ENCODE measurements at places on chromosomes 12 and 14. TPM values are rescaled to one million over a fixed set of nuclear protein-coding genes. Genes with fewer than 3 reads are reported as not detected.

GRCh38 chr12:106139422-106140171, 843 bp upstream of the NUAK1 start:
- DNase-seq = peak; percentile 49

GRCh38 chr14:104385531-104386101, 193.9 kb upstream of the C14orf180 start:
- DNase-seq = no peak

- no peak for DNase-seq
Measured at GRCh38 chr14:95511687-95512086, 4.8 kb downstream of the SYNE3 start.

- DNase-seq = no peak
Measured at GRCh38 chr12:131027876-131028586, 74.3 kb downstream of the ADGRD1 start.

DNA sequence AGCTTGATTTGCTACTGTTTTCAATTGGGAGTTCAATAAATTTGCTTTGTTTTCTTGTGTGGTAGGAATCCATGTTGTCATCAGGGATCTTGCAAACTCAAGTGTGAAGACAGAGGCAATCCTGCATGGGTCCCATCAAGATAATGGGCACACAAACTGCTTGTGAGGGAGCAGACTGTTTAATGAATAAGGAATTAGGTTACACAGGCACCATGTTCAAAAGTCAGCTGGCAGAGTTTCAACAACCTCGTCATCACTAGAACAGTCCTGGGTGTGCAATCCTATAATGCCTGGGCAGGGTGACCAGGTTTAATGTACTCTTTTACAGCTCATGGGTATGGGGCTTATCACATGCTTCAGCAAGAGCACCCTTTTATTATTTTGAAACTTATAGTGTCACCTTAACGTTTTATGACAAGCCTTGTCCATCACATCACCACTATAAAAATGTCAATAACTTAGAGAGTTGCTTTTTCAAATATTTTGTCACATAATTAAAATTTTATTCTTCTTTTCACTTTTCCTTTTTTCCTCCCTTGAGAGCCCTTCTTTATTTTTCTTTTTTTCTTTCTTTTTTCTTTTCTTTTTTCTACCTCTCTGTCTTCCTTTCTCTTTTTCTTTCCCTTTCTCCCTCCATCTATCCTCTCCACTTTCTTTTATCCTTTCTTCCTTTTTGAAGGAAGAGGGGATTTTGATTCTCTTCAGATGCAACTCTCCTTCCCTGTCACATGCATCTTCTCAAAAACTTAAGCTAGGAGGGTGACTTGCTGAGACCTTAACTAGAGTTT, 252.2 kb upstream of the ATP2B1 start:
- no peak for DNase-seq

DNA sequence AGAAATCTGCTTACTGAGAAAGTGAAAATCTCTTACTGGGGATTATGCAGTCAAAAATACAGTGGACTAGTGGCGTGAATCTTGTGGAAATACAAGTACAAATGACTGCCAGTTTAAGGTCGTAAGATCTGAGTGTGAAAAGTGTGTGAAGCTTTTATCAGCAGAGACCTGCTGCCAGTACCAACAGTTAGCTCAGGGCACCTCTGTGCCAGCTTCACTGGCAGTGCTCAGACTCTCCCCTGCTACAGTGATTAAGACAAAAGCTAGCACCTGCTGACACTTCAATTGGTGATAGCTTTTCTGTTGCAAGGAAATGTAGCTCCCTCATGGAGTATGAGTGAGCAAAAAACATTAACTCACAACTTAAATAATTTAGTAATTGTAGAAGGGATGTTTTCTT, 185.1 kb downstream of the ANO6 start:
- no peak for DNase-seq

DNA sequence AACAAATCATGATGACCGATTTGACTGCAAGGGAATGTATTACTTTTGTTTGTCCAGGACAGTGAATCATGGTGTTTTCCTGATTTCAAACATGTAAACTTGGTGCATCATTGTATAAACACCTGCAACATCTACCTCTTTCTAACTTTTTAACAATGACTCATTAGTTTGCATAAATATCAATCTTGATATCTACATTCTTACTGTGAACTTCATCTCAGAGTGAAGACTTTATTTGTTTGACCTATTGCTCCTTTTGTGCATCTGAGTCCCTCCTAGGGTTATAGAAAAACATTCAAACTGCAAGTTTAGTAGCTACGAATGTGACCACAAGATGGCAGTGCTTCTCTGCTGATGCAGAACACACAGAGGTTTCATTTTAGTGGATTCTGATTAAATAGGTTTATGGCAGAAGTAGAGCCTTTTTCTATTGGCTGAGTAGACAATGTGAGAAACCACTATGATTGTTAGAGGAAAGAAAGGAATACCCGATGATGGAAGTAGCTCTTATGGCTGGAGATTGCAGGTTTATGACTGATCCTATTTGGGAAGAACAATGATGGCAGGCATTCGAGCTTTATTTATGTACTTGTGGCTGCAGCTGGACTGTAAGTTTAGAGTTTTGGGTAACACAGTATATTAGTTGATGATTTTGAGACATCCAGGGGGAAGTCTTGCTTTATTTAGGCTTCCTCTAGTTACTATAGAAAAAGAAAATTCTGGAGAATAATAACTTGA, 244.2 kb upstream of the OR4E1 start:
- DNase-seq = peak; percentile 72

GRCh38 chr14:91872517-91873470, 5.5 kb upstream of the TC2N start:
- DNase-seq = no peak

DNA sequence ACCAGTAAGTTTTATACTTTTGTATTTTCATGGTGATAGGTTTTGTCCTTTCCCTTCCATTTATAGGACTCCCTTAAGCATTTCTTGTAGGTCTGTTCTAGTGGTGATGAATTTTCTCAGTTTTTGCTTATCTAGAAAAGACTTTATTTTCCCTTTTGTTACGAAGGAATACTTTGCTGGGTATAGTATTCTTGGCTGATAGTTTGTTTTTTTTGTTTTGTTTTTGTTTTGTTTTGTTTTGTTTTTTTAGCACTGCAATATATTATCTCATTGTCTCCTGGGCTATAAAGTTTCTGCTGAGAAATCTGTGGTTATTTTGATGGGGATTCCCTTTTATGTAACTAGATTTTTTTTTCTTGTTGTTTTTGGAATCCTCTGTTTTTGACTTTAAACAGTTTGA, 67.7 kb downstream of the FBXO33 start:
- DNase-seq = no peak

- no peak for DNase-seq
Measured at GRCh38 chr14:60771117-60771516, 36.6 kb downstream of the MNAT1 start.

The GPRC5D gene
- not detected for total RNA-seq

The GALNT9 gene
- not detected for total RNA-seq

The APOF gene
- total RNA-seq = not detected

The SOAT2 gene
- not detected for total RNA-seq

Measured in dermis microvascular lymphatic vessel endothelial cell (primary cell).